ENCODE measurements at places on chromosomes 5 and 9.

DNA sequence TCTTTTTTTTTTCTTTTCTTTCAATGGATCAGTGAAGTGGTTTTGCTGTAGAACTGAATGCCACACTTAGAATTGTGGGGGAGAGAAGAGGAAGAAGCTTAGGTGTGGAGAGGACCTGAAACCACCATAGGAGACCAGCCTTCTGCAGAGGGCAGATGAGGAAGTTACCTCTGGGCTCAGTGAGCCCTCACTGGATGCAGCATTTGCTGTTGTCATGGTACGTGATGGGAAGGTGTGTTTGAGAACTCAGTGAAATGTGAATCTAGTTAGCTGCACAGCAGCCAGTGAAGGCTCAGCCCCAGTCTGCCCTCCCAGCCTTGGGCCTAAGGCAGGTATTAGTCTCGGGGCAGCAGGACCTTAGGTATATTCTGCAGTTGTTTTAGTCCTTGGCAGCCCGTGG, 17.5 kb downstream of the CYFIP2 start:
- no peak for DNase-seq

DNA sequence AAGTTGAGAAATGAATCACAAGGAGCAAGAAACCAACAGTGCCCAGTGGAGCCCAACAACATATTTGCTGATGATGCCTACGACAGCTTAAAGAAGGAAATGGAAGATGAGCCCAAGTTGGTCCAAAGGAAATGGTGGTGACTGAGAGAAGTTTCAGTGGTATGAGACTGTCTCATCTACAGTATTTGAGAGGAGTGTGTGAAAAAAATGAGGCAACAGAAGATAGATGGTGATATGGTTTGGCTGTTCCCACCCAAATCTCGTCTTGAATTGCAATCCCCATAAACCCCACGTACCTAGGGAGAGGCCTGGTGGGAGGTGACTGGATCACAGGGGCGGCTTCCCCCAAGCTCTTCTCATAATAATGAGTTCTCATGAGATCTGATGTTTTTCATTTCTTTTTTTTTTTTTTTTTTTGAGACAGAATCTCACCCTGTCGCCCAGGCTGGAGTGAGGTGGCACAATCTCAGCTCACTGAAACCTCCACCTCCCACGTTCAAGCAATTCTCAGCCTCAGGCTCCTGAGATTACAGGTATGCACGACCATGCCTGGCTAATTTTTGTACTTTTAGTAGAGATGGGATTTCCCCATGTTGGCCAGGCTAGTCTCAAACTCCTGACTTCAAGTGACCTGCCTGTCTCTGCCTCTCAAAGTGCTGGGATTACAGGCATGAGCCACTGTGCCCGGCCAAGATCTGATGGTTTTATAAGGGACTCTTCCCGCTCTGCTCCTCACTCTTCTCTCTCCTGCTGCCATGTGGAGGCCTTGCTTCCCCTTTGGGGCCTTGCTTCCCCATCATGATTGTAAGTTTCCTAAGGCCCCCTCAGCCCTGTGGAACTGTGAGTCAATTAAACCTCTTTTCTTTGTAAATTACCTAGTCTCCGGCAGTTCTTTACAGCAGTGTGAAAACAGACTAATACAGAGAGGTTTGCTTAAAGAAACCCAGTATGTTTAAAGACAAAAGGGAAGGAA, 30.2 kb downstream of the EFCAB9 start:
- no peak for DNase-seq

DNA sequence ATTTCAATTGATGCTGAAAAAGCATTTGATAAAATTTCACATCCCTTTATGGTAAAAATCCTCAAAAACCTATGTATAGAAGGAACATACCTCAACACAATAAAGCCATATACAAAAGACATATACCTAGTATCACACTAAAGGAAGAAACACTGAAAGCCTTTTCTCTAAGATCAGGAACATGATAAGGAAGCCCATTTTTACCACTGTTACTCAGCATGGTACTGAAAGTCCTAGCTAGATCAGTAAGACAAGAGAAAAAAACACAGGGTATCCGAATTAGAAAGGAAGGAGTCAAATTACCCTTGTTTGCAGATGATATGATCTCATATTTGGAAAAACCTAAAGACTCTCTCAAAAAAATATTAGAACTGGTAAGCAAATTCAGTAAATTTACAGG, 350.2 kb upstream of the PDE4D start:
- DNase-seq, result no peak

- no peak for DNase-seq
Measured at GRCh38 chr9:91776409-91777291, 173.4 kb downstream of the ROR2 start.

- DNase-seq, result no peak
Measured at GRCh38 chr5:39476843-39477220, 52.1 kb upstream of the DAB2 start.

DNA sequence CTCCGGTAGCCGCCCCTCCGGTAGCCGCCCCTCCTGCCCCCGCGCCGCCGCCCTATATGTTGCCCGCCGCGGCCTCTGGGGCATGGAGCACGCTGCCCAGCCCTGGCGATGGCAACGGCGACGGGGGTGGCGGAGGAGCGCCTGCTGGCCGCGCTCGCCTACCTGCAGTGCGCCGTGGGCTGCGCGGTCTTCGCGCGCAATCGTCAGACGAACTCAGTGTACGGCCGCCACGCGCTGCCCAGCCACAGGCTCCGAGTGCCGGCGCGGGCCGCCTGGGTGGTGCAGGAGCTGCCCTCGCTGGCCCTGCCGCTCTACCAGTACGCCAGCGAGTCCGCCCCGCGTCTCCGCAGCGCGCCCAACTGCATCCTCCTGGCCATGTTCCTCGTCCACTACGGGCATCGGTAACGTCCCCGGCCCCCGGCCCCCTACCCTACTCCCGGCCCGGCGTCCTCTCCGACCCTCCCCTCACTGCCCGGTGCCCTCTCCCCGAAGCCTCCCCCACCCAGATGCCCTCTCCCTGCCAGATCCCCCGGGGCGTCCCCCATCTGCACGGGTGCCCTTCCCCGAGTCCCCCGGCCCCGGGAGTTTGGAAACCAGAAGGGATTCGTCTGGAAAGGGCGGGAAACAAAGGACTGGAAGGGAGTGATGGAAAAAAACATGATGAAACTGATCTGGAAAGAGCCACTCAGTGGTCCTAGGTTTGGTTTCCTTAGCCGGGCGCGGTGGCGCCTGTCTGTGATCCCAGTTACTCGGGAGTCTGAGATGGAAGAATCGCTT, 417 bp downstream of the SRD5A1 start:
- peak; percentile 29 for DNase-seq

- DNase-seq, result no peak
Measured at GRCh38 chr9:89935801-89936200, 331.0 kb downstream of the GADD45G start.

DNA sequence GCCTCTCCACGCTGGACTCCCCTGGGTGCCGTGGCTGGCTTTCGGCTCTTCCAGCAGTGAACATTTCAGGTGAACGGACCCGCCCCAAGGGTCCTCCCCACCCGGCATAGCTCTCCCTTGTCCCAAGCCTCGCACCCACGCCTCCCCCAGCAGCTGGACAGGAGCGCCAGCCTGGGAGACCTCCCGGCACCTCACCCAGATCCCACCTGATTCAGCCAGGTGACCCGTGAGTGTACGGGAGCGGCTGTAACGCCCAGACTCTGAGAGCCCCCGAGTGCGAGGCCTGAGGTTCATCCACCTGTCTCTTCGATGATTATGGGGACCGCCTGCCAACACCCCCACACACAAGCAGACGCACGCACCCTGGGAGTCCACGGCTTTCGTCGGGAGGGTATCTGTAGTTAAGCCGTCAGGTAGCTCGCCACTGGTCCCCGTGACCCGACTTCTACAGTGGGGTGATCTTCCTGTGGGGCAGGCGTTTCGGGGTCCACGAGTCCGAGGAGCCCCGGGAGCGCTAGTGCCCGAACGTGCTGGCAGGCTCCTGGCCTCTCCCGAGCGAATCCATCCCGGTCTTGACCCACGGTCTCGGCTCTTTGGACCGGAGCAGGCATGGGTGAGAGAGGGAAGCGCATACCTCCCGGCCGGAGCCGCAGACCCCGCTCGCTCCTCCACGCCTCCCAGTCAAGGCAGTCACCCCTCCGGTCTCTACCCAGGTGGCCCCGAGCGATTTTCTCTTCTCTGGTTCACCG, 14.9 kb downstream of the TRIM7 start:
- DNase-seq, result no peak

DNA sequence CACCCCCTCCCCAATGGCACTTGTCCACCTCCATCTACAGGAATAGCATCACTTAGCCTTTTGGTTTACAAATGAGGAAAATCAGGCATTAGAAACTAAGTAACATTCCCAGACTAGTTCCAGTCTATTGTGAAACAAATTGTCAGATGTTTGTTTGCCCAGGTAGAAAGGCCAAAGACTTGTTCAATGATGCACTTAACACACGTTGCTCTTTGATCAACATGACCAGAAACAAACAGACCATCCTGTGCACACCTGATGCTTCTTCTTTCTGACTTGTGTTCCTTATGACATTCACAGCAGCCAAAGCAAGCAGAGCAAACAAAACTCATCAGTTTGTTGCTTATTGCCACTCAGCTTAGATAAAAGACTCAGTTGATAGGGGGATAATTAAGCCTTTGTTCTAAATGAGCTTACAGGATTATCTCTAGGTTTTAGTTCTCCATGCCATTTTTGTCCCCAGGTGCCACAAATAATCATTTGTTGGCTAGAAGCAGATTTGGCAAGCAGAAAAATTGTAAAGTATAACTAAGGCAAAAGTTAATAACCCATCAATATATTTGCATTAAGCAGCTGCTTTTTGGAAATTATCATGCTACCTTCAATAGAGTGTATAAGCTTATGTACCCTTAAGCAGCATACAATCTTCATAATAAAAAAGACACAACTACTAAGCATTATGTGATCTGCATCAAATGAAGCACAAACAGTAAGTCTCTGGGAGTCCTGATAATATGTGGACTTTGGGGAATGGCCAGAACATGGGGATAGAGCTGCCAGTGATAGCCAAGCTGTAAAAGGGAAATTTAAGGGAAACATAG, 26.3 kb upstream of the FST start:
- DNase-seq, result no peak

DNA sequence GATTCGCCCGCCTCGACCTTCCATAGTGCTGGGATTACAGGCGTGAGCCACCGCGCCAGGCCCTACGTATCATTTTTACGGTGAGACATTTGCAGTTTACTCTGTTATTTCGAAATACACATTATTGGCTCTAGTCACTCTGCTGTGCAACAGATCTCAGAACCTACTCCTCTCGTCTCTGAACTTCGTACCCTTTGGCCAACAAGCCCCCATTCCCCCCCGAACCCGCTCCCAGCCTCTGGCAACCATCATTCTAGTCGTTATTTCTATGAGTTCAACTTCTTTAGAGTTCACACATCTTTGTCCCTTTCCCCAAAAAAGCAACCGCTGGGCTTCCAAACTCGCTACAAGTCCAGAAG, 735 bp downstream of the PTGR1 start:
- peak; percentile 6 for DNase-seq

- DNase-seq, result no peak
Measured at GRCh38 chr5:136025900-136026299, 2.9 kb upstream of the TGFBI start.

DNA sequence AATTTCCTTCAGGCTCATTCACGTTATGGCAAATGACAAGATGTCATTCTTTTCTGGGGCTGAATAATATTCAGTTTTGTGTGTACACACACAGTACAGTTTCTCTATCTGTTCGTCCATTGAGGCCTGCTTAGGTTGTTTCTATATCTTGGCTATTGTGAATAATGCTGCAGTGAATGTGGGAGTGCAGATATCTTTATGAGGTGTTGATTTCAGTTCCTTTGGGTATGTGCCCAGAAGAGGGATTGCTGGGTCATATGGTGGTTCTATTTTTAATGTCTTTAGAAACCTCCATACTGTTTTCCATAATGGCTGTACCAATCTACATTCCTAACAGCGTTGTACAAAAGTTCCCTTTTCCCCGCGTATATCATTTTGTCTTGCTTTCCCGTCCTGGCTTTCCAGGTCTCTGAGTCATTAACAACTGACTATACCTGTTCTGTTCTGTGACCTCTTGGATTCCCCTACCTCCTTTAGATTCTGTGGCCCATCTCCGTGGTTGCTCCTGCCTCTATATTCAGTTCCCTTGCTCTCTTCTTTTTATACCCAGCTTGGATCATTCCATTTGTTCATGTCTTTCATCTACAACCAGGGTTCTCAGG, 6.8 kb downstream of the SNX30 start:
- no peak for DNase-seq

- DNase-seq, result peak; percentile 75
Measured at GRCh38 chr5:148374690-148375360, 8.9 kb upstream of the FBXO38 start.

DNA sequence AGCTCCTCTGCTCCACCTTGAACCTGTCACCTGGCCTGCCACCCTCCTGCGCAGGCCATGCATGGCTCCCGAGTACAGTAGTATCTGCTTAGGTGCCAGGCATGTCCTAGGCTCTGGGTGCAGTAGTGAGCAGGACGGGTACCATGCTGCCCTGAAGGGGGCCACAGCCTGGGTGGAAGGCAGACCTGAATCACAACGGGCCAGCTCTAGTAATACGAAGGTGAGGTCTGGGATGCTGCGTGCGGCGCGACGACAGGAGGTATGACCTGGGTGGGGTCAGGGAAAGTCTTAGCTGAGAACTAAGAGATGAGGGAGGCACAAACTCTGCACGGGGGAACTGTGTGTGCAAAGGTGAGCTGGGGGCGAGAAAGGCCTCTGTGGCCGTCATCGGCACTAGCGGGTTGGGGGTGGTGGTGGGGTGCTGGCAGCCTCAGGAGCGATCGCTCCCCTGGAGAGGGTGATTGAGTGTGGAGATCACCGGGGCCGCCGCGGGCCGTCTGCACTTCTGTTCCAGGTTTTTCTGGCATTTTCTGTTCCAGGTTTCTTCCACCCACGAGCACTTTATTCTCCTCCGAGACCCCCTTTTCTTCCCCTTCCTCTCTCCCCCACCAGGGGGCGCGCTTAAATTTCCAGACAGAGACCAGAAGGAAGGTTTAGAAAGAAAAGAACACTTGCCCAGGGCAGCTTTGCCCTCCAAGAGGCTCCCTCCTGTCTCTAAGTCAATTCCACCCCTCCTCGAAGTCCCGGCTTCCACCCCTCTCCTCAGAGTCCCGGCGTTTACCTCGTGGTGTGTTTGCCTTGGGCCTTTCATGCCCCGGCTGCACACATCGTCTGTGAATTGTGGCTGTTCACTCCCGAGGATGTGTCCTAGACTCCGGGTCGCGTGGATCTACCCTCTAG, 15.1 kb downstream of the PDLIM4 start:
- DNase-seq, result peak; percentile 81

GRCh38 chr5:89703817-89704216, 705.7 kb downstream of the CETN3 start:
- DNase-seq, result no peak

DNA sequence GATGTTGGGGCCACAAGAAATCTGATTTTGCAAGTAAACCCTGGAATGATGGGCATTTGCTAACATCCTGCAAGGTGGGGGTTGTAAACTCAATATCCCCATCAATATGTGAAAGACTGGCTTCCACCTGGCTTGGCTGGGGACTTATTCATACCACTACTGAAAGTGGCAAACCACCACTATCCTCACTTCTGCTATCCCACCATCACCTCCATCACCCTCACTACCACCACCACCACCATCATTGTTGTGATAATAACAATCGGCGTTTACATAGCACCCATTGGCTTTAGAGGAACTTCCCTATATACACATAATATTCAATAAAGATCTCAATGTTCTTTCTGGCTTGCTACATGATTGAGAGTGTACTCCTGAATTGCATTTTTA, 224.7 kb upstream of the DAP start:
- DNase-seq, result no peak

- no peak for DNase-seq
Measured at GRCh38 chr9:70160686-70161600, 97.8 kb upstream of the SMC5 start.
